CD4-positive, alpha-beta T cell treated with Interleukin-4 for 4 hours (primary cell): ENCODE measurements at places on chromosomes 2 and 18.

GRCh38 chr2:209525331-209525730, 101.5 kb downstream of the MAP2 start:
- no peak for DNase-seq

- no peak for DNase-seq
These were observed 62.3 kb upstream of the SPAG16 start for GRCh38 chr2:213221957-213222356.

DNA sequence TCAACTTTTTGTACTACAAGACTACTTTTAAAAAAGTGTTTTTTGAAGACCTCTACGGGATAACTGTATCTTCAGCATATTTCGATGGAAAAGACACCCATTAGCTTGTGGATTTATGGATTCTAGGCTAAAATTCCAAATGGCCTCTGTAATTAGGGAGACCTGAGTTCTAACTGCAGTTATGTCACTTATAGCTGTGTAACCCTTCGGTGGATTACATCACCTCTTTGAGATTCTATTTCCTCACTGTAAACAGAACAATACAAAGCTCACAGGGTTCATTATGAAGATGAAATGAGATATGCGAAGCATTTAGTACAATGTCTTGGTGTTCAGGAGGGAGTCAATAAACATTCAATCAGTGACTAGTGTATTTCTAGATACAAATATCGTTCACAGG, 24.2 kb downstream of the LMAN2L start:
- no peak for DNase-seq

DNA sequence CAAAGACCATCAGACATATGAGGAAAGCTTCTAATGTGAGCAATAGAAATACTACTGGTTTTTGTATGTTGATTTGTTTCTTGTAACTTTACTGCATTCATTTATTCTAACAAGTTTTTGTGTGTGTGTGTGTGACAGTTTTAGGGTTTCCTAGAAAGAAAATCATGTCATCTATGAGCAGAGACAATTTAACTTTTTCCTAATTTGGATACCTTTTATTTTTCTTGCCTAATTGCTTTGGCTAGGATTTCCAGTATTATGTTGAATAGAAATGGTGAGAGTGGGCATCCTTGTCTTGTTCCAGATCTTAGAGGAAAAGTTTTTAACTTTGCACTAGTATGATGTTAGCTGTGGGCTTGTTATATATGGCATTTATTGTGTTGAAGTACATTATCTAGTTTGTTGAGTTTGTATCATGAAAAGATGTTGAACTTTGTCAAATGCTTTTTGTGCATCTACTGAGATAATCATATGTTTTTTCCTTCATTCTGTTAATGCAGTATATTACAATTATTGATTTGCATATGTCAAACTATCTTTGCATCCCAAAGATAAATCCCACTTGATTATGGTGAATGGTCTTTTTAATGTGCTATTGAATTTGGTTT, 117.3 kb upstream of the CDC42EP3 start:
- no peak for DNase-seq

DNA sequence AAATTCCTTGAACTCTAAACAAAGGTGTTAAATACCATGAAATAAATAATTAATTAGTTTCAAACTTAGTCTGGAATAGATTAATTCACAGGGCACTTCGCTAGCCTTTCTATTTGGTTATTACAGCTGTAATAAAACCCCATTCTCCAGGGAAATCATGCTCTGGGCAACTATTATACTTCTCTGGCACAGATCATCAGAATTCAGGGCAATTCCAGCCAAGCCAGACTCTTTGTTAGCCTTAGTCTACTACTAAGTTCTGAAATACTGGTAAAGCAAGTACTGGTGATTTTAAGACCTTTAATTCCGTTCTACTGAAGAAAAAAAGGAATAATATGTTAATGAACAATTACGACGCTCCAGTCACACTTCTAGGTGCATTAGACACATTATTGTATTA, 123.4 kb upstream of the PDE1A start:
- DNase-seq, result no peak

DNA sequence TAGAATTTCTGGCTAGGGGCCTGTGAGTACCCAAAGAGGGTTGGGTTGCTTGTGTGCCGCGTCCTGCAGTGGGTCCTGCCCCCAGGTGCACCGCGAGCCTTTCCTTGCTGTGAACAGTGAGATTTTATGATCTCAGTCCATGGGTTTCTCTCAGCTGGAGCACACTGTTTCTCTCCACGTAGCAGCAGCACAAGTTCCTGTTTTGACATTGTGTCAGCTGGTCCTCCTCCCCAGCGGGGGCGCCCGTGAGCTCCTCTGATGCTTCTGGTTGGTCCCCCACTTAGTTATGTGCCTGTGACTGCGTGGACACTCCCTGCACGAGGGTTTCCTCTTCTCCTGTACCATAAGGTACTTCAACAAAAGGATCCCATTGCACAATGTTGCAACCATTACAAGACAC, 29.8 kb downstream of the TSHZ1 start:
- DNase-seq, result no peak

- no peak for DNase-seq
These were observed 194.5 kb downstream of the EPHA4 start for GRCh38 chr2:221377597-221377996.

GRCh38 chr2:181407171-181407570, 50.0 kb upstream of the ITGA4 start:
- DNase-seq, result no peak
